ENCODE measurements at places on chromosomes 13 and 19. TPM values are rescaled to one million over a fixed set of nuclear protein-coding genes. Genes with fewer than 3 reads are reported as not detected.

GRCh38 chr19:38202504-38202903 lies 21.5 kb downstream of the DPF1 start:
- DNase-seq, result no peak

DNA sequence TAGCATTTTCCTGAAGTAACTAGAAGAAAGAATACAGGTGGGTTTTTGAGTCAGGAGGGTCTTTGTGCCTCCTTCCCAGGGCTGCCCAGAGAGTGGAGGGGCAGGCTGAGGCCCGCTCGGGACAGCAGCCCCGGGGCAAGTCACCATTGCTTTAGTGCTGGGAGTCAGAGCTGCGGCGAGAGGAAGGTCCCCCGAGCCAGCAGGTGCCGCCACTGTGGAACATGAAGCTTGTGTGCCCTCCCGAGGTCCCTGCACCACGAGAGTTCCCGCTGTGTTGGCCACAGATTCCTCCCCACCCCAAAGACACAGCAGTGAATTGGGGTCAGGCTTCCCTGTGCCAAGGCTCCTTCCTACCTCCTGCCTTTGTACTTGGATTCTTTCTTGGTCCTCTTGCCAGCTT lies 50.9 kb upstream of the TEX29 start:
- no peak for DNase-seq

- no peak for DNase-seq
Measured at GRCh38 chr13:60162096-60162495, 1.6 kb downstream of the DIAPH3 start.

The PRR12 gene
- total RNA-seq, result 3.3 TPM

DNA sequence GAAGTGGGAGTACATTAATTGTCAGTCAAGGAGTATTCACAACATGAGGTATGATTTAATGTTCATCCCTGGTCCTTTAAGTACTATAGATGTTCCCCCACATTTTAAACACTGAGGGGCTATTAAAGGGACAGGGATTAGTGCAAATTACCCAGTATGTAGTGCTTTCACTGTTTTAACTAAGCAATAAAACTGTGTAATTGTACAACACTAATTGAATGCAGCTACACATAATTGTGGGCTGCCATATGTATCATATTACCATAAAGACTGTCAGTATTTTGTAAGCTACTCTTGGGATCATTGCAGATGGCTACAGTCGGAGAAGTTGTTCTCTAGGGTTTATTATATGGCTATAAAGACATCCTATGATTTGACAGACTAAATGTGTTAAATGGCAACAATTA lies 316.6 kb downstream of the DCLK1 start:
- no peak for DNase-seq

Data from omental fat pad (tissue), 4 donors.